ENCODE measurements at places on chromosomes 16 and 17.
A peak's percentile ranks its signal among the peaks of the same experiment; 100 is the strongest.

- no peak for DNase-seq
These were observed 12.7 kb downstream of the TEX2 start for GRCh38 chr17:64250233-64250835.

DNA sequence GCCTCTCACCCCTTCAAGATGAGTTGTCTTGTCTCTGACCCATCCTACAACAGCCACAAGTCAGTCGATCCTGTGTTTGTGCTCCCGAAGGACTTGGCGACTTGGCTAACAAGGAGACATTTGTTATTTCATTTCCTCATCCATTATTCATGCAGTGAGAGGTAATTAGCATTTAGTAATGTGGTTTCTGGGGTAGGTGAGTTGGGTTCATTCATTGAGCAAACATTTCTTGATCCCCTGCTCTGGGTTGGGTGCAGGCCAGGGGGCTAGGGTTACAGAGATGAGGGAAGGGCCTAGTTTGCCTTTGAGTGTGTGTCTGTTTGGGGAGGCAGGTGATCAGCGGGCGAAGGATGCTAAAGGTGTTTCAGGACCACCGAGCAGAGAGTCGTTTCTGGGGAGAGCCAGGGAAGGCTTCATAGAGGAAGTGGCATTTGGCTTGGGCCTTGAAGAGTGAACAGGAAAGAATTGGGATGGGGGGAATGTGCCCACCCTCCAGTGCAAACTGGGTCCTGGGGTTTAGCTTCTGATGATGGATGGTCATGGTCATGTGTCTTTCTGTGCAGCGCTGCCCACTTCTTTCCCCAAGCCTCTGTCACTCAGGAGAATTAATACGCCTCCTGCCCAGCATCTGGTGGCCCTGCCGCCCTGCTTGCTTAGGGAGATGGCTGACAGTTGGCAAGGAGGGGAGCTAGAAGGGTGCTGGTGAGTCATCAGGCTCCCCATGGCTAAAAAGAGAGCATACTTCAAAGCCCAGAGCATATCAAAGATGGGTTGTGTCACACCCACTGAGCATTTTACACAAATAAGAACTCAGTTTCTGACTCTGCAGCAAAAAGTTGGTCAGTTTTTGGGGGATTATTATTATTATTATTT, 38.5 kb downstream of the MSI2 start:
- peak; percentile 70 for DNase-seq

GRCh38 chr17:37605813-37606505, 3.3 kb downstream of the SYNRG start:
- DNase-seq: peak; percentile 73

GRCh38 chr16:3094289-3095027, 4.6 kb downstream of the ZSCAN10 start:
- peak; percentile 78 for DNase-seq

DNA sequence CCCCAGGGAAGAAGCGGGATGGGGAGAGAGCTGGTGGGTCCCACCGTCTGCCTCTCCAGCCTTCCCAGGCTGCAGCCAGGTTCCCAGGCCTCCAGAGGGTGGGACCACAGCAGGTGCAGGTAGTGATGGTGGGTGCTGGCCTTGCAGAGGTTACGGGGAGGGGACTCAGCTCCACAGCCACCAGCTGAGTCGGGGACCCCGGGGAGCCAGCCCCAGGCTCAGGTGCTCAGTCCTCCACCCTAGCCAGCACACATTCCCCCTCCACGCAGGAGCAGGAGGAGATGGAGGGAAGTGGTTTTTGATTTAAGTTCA, 5.0 kb downstream of the TP53I13 start:
- DNase-seq: no peak

- DNase-seq: peak; percentile 79
These were observed 477 bp downstream of the NTAN1 start for GRCh38 chr16:15055141-15056053.

DNA sequence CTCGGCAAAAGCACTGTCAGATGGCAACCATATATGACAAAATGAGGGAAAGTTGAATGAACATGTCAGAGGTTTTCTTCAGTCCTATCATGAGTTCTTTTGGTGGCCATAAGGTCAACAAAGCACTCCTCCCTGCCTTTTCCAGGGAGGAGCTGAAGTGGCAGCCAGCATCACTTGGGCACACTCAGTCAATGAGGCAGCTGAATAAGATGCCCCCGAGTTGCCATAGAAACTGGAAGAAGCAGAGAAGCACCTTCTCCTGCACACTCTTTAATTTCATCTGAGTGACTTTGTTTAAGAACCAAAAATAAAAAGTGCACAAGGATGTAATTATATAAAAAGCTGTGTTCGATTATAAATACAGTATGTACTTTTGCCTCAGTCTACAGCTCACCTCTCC, 16.0 kb downstream of the KCNJ2 start:
- no peak for DNase-seq

DNA sequence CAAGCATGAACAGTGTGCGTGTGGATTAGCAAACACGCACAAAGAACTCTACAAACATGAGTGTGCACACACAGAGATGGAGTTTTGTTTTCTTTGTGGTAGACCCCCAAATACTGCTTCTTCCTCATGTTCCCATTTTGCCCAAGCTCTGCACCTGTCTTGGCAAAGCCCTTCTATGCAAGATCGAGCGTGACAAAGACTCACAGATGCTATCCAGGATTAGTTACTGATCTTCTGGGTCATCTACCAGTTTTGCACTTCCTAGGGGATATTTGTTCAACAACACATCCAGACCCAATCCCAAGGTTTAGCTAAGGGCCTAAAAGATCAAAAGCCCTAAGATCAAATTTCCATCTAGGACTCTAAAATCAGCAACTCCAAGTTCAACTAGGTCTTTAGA, 16.0 kb downstream of the LRRC36 start:
- no peak for DNase-seq

DNA sequence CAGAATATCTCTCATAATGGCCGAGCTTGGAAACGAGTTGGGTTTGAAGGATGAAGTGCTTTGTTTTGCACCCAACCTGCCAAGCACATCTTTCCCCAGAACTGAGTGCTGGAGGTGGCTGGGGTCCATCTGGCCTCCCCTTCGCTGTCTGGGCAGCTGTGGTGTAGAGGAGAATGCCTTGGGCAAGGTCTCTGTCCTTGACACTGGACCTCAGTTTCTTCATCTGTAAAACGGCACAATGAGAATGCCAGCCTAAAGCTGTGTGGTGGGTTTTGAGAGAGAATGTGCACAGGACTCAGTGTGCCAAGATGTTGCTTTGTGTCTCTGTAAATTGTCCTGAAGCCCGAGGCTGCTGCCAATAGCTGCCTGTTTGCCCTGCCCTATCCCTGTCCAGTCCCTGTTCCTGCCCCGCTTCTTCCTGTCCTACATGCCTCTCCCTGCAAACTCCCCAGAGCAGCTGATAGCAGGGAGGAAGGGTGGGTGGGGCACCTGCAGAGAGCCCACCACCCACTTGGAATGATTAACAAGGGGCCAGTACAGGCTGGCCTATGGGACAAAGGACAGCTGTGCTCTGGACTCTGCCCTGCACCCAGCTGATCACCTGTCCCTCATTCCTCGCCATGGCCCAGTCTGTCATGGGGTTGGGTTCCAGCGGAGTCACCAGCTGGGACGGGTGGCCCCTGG, 15.3 kb downstream of the LASP1 start:
- DNase-seq: no peak

DNA sequence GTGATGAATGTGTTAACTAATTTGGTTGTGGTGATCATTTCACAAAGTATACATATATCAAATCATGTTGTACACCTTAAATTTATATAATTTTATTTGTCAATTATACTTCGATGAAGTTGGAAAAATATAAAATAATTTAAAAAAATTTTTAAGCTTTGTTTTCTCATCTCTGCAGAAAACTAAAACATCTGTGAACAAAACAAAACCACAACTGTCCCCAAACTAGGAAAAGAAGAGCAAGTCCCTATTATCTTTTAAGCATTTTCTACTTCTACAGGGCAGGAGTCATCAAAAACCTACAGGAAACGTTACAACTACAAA, 6.5 kb downstream of the HSDL1 start:
- DNase-seq: no peak

DNA sequence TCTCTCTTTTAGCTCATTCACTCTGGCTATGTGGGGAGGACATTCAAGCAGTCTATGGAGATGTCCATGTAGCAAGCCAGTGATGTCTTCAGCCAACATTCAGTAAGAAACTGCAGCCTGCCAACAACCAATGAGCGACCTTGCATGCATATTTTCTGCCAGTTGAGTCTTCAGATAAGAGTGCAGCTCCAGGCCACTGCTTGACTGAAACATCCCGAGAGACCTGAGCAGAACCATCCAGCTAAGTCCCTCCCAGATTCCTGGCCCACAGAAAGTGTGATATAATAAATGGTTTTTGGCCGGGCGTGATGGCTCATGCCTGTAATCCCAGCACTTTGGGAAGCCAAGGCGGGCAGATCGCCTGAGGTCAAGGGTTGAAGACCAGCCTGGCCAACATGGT, 10.5 kb upstream of the C17orf58 start:
- no peak for DNase-seq

Measured in activated CD8-positive, alpha-beta T cell treated with anti-CD3 and anti-CD28 coated beads for 36 hours (primary cell).